ENCODE measurements at places on chromosomes 7 and 10.

- no peak for DNase-seq
These were observed 14.2 kb downstream of the CYP26A1 start for GRCh38 chr10:93087846-93088245.

DNA sequence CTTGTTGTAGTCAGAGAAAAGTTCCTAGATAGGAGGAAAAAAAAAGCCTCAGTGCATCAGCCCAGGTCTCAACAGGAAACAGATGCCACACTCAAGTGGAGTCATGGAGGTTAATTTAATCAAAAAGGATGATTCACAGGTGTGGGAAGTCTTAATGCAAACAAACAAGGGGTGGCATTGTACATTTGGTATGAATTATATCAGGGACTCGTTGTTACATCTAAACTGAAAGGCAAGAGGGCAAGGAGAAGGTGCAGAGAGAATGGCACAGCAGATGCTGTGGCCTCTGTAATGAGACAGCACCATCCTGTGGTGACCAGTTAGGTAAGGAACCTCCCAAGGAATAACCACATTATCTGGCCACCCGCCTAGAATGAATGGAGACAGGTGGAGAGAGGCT, 133.7 kb downstream of the PTPRZ1 start:
- no peak for DNase-seq

GRCh38 chr7:152894295-152895170, 135.0 kb downstream of the ACTR3B start:
- DNase-seq, result no peak

DNA sequence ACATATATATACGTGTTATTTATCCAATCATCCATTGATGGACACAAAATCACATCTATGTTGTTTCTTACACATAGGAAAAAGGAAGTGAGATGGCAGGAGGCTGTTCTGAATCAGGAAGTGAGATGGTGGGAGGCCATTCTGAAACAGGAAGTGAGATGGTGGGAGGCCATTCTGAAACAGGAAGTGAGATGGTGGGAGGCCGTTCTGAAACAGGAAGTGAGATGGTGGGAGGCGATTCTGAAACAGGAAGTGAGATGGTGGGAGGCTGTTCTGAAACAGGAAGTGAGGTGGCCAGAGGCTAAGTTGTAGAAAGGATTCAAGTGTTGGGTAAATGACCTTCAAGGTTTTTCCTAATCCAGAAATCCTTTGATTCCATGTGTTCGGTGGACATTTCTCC, 921.5 kb downstream of the TYW1 start:
- DNase-seq, result no peak

- DNase-seq, result no peak
These were observed 4.7 kb downstream of the RBM20 start for GRCh38 chr10:110648692-110649346.

GRCh38 chr7:111729483-111729882, 167.2 kb upstream of the IMMP2L start:
- DNase-seq, result no peak

DNA sequence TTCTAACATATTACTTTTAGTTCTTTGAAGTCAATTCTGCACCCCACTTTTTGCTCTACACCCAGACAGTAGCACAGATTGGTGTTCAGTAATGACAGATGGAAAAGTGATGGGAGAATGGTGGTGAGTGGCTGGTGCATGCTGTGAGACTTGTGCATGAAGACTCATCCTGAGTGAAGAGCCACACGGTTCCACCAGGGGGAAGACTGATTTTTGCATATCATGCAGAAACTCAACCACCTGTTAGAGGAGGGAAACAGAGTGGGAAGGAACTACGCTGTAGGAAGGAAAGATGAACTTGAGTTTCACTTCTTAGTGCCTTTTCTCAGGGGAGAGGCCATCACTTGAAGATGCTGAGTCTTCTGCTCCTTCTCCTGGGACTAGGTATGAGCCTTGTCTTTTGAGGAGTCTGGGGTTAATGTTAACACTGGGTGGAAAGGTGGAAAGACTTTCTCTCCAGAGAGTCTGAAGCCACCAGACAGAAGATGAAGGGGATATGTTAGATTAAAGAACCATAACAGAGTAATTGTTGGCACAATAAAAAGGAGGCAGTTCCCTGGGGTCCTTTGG, 9.3 kb upstream of the PRSS1 start:
- DNase-seq, result no peak

DNA sequence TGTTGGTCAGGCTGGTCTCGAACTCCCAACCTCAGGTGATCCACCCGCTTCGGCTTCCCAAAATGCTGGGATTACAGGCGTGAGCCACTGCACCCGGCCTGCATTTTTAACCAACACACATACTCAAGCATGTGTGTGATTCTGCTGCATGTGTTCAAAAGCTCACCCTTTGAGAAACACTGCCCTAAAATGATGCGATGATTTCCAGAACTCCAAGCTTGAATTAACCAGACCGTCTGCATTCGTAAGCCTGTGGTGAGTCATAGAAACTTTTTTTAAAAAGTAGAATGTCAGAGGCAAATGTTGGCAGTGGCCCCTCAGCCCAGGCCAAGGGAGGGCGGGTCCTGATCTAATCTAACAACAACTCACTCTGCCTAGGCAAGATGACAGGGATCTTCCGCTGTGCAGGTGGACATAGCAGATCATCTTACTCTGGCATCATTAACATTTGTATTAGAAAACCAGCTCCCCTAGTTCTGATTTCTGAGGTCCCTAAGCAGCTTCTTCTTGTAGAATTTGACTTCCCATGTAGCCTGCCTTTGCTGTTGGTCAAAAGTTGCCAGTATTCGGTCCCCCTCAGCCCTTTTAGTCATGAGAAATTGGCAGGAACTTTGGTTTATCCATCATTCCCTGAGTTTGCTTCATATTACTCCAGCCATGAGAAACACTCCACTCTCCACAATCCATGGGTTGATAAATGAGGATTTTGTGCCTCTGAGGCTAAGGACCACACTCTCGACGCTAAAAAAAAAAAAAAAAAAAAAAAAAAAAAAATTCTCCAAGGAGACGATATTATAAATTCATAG, 190.4 kb downstream of the SKIDA1 start:
- no peak for DNase-seq

GRCh38 chr7:40544221-40544723, 409.5 kb downstream of the SUGCT start:
- DNase-seq, result no peak

DNA sequence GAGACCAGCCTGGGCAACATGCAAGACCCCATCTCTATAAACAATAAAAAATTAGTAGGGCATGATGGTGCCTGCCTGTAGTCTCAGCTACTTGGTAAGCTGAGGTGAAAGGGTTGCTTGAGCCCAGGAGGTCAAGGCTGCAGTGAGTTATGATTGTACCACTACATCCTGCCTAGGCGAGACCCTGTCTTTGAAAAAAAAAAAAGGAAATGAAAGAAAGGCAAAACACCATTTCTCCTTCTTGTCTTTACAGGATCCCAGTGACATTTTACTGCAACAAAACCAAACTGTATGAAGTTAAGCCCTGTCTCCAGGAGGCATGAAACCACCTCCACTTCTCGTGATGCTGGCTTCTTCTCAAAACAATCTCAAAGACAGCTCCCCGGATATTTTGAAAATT, 29.9 kb upstream of the PBLD start:
- DNase-seq, result no peak

GRCh38 chr10:118271671-118272070, 70.5 kb downstream of the FAM204A start:
- no peak for DNase-seq

GRCh38 chr7:149624006-149624405, 126.4 kb upstream of the ZNF746 start:
- no peak for DNase-seq

DNA sequence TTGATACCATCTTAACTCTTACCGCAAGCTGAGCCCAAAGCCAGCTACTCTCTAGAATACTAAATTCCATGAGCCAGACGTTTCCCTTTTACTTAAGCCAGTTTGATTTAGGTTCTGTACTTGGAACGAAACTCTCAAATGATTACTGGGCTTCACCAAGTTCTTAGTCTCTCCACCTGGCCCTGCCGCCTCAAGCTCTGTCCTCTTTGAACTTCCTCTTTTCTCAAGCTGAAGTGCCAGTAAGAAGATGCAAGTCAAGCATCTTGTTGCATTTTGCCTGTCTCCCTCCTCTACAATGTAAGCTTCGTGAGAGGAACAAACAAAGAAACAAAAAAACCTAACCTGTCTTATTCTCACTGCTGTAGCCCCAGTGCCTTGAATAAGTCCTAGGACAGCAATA, 358.2 kb upstream of the NPVF start:
- no peak for DNase-seq

DNA sequence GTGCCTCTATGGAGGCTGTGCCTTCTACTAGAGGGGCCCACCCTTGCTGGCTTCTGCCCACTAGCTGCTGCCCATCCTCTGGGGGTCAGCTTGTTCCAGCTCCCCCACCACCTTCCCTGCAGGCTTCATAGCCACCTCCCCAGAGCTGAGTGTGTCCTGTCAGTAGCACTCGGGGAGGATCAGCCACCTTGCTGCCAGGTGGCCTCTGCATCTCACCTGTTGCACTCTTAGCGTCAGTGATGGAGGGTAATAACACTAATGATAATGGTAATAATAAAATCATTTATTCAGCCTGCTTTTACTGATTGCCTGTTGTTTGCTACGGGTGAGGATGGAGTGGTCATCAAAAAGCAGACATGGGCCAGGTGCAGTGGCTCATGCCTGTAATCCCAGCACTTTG, 377.6 kb downstream of the LRMDA start:
- DNase-seq, result no peak

GRCh38 chr7:36906448-36906847, 182.2 kb upstream of the AOAH start:
- no peak for DNase-seq

- no peak for DNase-seq
These were observed 187.9 kb downstream of the BICC1 start for GRCh38 chr10:58700591-58700990.

DNA sequence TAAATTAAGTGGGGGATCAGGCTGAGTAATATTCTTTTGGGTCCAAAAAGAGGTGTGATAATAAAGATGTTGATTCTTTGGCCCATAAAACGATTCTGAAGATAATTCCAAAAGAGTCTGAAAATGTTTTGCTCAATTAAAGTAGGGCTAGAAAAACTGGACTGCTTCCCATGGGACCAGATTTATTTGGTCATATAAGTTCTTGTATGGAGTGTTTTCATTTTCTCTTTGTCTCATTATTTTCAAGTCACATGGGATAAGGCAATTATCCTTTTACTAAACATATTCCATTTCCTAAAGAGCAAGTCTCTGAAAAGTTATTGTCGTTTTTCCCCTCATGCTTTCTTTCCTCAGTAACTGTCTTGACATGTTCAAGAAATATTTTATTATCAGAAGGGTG, 41.5 kb downstream of the CDK6 start:
- DNase-seq, result no peak

GRCh38 chr10:102236006-102236405, 5.3 kb downstream of the PITX3 start:
- no peak for DNase-seq

- DNase-seq, result no peak
These were observed 581.6 kb downstream of the ETV1 start for GRCh38 chr7:13407911-13408310.

DNA sequence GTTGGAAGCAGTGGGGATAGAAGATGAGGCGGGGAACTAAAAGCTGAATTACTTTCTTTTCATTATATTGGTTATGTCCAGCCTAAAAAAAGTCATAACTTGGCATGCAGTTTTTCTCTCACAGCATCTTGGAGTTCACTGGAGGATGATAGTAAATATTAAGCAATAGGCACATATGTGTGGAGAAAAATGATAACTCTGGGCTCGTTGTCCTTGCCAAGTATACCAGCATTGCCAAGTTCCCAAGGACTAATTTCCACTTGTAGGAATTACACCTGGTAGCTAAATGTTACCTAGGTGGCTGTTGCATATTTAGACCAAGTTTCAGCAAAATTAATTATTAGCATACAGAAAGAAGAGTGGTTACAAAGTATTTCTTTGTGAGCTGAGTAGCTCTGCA, 1007.6 kb downstream of the ANKRD7 start:
- no peak for DNase-seq

GRCh38 chr7:159015454-159016410, 128.9 kb downstream of the VIPR2 start:
- DNase-seq, result no peak

- no peak for DNase-seq
These were observed 667 bp upstream of the TMEM120A start for GRCh38 chr7:75995052-75995471.

- DNase-seq, result no peak
These were observed 14.6 kb downstream of the RASGEF1A start for GRCh38 chr10:43252166-43252782.

- DNase-seq, result no peak
These were observed 431 bp downstream of the ZYX start for GRCh38 chr7:143381427-143382125.

GRCh38 chr10:129730993-129731325, 233.1 kb downstream of the EBF3 start:
- no peak for DNase-seq

DNA sequence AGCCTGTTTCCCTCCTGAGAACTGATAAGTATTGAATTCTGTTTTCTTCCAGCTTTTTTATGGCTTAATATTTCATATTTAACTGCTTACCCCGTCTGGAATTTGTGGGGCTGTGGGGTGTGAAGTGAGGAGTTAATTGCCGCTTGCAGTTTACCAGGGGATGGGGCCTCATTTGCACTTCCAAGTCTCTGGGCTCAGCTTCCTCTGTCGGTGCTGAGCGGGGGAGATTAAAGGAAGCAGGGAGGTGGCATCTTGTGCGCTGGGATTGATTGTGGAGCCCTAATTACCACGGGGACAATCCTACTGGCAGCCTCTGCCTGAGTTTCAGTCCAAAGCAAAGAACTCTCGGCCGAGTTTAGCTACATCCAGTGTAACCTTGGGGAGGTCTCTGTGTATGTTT, 33.4 kb downstream of the ELFN1 start:
- DNase-seq, result no peak

DNA sequence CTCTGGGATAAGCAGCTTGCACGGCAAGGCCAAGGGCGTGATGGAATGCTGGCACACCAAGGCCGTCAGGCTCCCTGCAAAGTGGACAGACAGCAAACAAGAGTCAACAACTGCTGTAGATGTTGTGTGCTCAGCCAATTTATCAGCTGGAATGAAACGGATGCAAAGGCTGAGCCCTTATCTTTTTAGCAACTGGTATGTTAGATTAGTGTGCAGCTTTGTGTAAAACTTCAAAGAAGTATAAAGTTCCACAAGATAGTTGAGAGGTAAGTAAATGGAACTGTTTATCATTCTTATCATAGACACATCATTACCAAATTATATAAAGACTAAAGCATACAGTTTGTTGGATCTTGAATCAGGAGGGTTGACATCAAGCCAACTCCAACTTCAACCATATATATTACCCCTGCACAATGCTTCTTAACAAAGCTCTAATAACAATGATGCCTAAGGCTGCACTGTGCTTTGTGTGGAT, 289.0 kb downstream of the TNS3 start:
- DNase-seq, result no peak

DNA sequence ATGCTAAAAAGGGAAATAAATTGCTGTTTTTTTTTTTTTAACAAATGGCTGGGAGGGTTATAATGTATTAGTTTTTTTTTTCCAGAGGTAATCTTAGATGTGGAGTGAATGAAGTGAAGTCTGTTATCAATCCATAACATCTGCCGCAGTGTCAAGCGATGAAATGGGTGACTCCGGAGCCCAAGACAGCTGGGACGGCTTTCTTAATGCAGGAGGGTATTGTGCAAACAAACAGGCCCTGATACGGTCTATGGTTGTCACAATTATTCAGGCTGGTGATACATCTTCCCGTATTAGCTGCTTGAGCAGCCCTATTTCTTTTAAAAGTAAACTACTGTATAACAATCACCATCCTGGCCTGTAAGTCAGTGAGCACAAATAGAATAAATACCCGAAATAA, 1231.2 kb downstream of the GATA3 start:
- no peak for DNase-seq

Measured in vagina (tissue), 2 donors.